ENCODE measurements at places on chromosomes 3 and 15.
A peak's percentile ranks its signal among the peaks of the same experiment; 100 is the strongest.

DNA sequence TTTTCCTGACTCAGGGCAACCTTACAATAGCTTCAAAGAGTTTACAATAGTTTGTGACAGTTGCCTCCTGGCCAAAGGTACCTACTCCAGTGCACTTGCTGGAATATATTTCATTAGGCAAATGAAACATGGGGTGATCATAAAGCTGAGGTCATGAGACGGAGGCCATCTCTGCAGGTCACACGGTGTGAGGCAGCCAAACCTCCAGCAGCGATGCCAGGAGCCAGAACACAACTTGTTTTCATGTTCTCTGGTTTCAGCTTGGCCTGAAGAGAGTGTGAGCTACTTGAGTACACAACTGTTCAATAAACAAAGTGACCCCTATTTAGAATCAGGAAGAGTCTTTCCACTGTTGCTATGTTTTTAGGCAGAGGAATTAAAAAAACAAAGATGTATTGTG lies 42.7 kb upstream of the PYGO1 start:
- DNase-seq = no peak

GRCh38 chr3:149234671-149235245 lies 13.1 kb upstream of the CP start:
- DNase-seq = no peak

DNA sequence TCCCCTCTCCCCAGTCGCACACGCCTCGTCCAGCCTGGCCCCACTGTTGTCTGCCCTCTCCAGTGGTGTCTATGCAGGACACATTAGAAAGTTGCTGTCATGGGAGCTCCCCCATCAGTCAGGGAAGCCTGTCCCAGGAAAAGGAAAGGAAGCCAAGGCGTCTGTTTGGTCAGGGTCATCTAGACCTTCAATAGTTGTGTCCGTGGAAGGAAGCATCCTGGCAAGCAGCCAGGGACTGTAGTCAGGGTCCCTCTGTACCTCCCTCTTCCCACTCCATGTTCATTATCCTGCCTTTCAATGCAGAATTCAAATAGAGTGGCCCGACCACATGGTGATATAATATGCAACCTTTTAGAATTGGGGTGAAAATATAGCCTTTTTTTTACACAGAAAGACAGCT lies 60.7 kb upstream of the RAB6B start:
- no peak for DNase-seq

GRCh38 chr3:133077688-133078087 lies 39.5 kb downstream of the TMEM108 start:
- no peak for DNase-seq

GRCh38 chr3:63855333-63855940 lies 8.2 kb downstream of the THOC7 start:
- no peak for DNase-seq

DNA sequence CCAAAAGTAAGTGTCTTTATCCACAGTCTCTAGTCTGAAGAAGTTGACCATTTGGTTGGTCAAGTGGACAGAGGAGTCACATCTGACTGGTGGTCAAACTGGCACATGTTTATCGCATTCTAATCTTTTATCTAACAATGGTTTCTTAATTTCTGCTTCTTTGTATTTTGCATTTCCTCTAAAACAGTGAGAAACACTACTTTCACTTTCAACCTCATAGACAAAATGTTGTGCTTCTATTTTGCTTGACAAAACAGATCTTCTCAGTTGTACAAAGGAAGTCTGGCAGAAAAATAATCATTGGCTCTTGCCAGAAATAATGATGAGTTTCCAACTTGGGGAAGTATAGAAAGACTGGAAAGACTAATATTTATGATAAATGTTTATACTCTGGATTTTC lies 103.9 kb downstream of the MME start:
- no peak for DNase-seq

- DNase-seq = peak; percentile 4
Measured at GRCh38 chr15:38226608-38227266, 25.9 kb upstream of the SPRED1 start.

DNA sequence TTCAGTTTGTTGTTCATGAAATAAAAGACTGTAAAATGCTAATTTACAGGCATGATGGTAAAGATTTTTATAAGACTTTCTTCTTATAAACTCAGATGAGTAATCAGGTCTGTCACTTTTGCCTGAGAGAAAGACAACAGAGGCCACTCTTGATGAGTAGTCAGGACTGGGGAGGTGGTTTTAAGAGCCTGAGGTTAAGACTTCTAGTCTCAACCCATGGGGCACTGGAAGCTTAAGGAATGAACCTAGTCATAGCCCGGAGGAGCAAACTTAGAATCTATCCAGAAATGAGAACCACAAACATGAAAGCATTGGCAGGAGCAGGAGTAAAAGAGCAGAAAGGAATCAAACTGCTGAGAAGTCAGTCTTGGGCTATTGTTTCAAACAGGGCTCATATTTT lies 846.3 kb upstream of the ARPP21 start:
- DNase-seq = no peak

DNA sequence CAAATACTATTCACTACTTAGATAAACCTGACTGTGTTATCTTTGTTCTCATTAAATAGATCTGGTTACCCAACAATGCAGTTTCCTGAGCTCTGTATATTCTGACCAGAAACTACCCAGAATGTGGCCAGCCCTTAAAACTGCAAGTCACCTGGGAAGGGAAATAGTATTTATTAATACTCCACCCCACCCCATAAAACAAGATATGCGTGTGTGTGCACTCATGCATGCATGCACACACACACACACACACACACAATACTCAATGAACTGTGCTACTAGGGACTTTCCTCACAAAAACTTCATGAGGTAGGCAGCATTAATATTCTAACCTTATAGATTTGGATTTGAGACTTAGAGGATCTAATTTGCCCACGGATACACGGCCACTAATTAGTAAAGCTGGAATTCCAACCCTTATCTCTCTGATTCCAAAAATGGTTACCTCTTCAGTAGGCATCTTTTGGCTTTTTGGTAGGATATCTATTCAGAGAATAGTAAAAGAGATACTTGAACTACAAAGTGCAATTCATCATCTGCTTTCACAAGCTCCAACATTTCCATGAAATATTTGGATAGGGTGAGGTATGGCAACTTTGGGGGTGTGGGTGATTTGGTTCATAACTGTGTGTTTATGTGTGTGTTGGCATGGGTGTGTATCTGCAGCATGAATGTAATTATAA lies 197.0 kb upstream of the CFAP20DC start:
- DNase-seq = no peak

DNA sequence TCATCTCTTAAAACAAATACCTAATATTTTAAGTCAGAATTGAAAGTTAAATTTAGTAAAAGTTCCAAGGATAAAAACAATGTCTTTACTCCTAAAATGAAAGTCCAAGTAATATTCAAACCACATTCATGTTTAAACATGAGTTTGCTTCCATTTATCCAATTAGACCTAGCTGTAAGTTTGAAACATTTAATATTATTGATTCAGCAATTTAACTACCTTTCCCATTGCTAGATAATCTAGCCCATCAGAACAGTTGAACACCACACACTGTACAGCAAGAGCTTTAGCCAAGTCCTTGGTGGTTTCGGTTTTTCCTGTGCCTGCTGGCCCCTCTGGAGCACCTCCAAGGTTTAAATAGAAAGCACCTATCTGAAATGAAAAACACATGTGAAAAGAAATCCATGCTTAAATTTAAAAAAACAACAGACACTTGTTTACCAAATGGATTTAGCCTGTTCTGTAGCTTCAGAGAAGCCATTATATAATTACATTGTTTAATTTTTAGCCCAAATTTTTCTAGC lies 97.8 kb downstream of the DNAH12 start:
- DNase-seq = no peak

DNA sequence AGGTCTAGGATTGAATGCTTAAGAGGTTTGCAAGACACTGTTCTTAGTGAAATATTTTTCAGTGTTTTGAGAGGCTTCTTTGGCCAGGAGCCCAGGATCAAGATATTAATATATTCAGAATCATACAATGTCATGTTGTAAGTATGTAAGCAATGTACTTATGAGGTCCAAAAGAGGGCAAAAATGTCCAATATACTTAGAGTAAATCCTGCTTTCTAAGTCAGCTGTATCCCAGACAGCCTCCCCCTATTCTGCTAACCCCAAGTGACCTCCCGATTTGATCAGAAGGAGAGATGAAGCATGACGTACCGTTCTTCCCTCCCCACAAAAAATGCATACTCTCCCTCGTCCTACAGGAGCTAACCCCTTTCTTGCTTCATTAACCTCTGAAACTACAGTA lies 70.9 kb downstream of the CHAC1 start:
- no peak for DNase-seq

DNA sequence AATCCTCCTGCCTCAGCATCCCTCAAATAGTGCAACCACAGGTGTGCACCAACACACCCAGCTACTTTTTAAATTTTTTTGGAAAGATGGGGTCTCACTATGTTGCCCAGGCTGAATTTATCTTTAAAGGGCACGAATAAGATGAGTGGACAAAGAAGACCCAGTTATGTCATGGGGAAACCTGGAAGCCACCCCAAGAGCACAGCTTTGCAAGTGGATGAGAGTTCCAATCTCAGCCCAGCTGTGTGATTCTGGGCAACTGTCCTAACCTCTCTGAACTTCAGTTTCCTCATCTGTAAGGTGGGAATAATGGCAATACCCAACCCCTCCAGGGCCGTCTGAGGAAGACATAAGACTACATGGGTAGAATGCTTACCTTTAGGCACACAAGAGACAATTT lies 32.2 kb downstream of the DNAJB8 start:
- DNase-seq = no peak

GRCh38 chr3:127459891-127460290 lies 130.6 kb downstream of the TPRA1 start:
- no peak for DNase-seq

GRCh38 chr15:38294126-38294525 lies 41.5 kb downstream of the SPRED1 start:
- no peak for DNase-seq

DNA sequence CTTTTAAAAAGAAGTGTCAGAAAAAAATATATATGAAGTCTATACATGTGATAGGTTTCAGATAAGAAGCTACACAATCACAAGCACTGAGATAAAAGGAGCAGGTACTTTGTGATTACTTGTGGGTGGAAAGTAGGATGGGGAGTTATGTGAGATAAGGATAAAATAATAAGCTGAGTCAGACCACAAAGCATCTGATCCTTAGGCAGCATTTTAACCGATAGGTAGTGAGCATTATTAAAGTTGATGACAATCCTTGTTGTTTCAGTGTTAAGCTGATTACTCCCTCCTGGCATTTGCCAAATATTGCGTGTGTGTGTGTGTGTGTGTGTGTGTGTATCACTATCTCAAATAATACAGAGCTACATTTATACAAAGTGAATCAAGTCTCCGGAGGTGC lies 483.1 kb downstream of the NAALADL2 start:
- no peak for DNase-seq

DNA sequence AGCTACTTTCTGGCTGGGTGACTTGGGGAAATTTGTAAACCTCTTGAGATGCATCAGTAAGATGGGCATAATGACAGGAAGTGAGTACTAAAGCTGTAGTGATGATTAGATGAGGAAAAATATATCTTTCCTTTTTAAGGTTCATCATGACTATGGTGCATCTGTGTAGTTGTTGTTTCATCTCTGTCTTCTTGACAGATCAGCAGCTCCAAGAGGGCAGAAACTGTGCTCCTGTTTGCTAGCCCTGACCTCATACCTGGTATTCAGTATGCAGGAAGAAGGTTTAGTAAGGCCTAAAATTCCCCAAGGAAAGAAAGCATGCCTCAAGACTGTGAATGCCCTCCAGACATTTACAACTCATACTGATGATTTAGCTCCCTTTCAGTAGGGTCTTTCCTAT lies 82.5 kb upstream of the PSMD6 start:
- no peak for DNase-seq

DNA sequence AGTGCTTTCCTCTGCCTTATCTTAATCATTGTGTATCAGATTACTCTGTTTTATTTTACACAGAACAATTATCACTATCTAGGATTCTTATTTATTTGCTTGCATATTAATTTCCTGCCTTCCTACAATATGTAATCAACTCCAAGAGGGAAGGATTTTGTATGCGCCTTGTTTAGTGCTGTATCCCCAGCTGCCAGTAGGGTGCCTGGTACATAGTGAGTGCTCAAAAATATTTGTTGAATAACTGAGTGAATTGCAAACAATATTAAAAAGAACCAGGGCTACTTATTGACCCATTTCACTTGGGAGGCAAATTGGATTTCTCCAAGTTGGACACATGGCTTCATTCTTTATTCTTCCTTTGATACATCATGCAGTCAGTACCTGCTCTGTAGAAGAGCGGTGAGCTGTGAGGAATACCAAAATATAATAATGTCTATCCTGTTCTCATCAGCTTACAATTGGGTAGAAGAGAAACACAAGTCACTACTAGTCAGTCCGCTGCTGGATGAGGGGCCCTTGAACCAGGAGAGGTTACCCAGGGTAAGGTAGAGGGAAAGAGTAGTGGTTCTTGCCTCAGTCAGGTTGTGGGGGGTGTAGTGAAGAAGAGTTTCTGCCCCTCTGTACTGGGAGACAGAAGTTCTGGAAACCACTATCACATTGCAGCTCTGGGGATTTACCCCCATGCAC lies 233.9 kb upstream of the ZBTB20 start:
- DNase-seq = no peak

DNA sequence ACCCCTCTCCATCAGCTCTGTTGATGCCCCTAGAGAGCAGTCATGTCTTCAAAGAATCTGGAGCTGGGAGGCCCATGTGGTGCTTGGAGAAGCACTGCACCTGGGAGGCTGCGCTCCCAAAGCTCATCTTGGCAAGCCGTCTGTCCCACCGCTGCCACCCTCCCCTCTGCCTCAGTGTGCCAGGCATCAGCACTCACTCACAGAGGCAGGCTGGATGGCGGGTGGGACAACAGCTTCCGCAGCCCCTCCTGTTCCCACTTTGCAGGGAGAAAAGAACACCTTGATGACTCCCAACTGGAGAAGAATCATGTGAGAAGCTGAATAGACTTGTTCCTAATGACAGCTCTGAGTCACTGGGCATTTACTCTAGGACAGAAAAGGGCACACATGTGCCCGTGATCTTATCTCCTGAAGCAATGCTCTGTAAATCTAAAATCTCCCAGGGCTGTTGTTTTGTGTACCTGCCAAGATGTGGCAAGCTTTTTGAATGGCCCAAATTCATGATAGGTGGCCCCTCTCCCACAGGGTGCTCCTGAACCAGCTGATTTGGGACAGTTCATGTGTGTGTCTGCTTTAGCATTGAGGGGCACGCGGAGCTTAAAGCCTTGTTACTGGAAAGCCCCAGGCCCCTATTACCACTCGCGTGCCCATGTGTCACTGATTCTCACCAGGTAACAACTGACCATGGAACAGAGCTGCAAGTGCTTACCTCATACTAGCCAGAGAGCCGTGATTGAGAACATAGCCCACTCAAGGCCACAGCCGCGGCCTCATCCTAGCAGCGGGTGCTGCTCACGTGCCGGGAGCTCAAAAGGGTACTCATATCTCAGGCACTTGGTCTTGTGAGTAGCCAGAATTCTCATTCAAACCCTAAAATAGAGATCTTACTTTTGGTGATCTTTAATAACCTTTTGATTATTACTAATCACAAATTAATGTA lies 104.4 kb downstream of the DNAJB8 start:
- DNase-seq = no peak

Data from neural crest cell (in vitro differentiated cells).